HT1080 (cell line): ENCODE measurements at places on chromosomes 13 and 19. TPM values are rescaled to one million over a fixed set of nuclear protein-coding genes. Genes with fewer than 3 reads are reported as not detected.

The ZNF442 gene
- total RNA-seq = 0.08 and 0.17 TPM in 2 replicates

DNA sequence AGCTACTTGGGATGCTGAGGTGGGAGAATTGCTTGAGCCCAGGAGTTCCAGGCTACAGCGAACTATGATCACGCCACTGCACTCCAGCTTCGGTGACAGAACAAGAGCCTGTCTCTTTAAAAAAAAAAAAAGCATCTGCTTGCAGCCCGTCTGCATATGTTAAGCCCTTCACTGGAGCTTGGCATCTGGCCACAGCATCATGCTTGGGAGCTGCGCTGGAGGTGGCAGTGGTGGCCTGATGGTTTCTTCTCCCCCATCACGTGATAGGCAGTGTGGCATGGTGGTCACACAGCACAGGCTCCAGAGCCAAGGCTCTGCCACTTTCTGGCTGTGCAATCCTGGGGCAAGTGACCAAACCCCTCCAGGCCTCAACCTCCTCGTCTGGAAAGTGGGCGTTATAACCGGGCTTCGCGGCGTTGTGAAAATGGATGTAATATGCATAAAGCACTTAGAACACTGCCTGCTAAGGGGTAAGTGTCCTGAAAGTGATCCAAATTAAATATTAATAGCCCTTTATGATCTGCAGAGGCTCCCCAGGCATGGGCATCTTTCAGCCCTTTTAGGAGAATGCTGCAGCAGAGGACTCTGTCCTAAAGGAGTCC is 24.4 kb downstream of the MARK4 start:
- no peak for DNase-seq

The ZNF626 gene
- not detected in 2 replicates for total RNA-seq

- DNase-seq = no peak
These were observed 7.9 kb downstream of the TLE5 start for GRCh38 chr19:3054265-3054971.

The PDX1 gene
- total RNA-seq = not detected in 2 replicates

The NAPSA gene
- total RNA-seq = not detected in 2 replicates

GRCh38 chr13:30097701-30098100 is 209.7 kb downstream of the KATNAL1 start:
- no peak for DNase-seq

The KASH5 gene
- not detected in 2 replicates for total RNA-seq

The ANO8 gene
- total RNA-seq = 2.1 and 2.3 TPM in 2 replicates

The ALG5 gene
- 45.4 and 51.5 TPM in 2 replicates for total RNA-seq

The DAZAP1 gene
- total RNA-seq = 158 and 183 TPM in 2 replicates

The SYNE4 gene
- total RNA-seq = not detected in 2 replicates
